Cardiac ventricle fibroblast (primary cell): ENCODE measurements at places on chromosomes 4 and X. TPM values are rescaled to one million over a fixed set of nuclear protein-coding genes. Genes with fewer than 3 reads are reported as not detected.

The IL3RA gene
- total RNA-seq: 2.8 TPM in 1 of 2 replicates, not detected in the other

The UXT gene
- 70.2 and 90.3 TPM in 2 replicates for total RNA-seq

The PRRG1 gene
- 21.3 and 23.4 TPM in 2 replicates for total RNA-seq

The SUPT20HL2 gene
- not detected in 2 replicates for total RNA-seq

The CLIC2 gene
- 2.9 and 5.2 TPM in 2 replicates for total RNA-seq

The KCND1 gene
- total RNA-seq: 5.0 and 5.3 TPM in 2 replicates

The FAM47E gene
- total RNA-seq: 0.44 and 0.78 TPM in 2 replicates
